SW 1271 (cell line): ENCODE measurements at places on chromosomes 2 and 18.

GRCh38 chr2:41234093-41234492 is 782.2 kb upstream of the SLC8A1 start:
- DNase-seq: no peak

DNA sequence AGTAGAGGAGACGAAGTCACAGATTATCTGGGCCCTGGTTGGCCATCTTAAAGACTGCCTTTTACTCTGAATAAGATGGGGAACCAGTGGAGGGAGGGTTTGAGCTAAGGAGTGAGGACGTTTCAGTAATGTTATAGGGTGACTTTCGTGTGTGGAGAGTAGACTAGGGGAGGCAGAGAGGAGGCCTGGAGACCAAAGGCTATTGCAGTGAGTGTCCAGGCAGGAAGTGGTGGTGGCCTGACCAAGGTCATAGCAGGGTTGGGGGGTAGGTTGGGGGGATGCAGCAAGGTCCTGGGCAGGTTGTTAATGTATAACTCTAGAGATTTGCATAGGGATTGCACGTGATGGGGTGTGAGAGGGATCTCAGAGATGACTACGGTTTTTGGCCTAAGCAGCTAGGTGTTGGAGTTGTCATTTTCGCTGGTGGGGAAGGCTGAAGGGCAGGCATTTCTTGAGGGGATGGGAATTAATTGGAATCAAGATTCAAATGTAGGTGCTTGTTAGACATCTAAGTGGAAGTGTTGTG is 4.9 kb downstream of the CEP192 start:
- no peak for DNase-seq

DNA sequence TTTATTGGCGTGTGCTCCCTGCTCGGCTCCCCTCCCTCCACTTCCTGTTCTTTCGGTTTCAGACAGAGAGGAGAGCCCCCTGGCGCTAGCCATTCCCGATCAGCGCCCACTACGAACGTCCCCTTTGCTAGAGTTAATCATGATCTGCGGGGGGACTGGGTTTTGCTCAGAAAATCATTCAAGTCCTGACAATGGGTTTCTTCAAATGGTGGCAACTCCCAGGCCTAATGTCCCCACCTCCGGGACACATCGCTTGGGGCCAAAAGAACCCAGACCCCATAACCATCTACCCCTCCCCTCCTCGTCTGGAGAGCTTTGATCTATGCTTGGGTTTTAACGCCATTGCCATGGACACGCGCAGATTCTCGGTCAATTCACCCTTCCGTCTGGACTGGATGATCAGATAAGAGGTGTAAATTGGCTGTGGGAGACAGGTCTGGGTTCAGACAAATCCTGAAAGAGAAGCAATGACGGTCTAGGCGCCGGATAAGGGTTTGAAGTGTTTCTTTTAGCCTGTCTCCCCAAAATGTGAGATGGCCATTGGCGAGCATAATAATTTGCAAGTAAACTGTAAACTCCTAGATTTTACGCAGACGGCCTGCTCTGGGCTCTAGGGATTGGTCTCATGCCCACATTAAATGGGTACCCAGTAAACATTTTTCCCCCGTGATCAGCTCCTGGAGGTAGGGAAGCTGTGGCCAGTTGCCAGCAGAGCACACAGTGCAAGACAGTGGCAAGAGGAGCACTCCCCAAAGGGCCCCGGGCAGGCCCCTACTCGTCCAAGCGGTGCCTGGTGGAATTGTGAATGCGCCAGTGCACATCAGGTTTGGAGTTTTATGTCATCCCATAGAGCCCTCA is 4.7 kb downstream of the NRP2 start:
- no peak for DNase-seq

DNA sequence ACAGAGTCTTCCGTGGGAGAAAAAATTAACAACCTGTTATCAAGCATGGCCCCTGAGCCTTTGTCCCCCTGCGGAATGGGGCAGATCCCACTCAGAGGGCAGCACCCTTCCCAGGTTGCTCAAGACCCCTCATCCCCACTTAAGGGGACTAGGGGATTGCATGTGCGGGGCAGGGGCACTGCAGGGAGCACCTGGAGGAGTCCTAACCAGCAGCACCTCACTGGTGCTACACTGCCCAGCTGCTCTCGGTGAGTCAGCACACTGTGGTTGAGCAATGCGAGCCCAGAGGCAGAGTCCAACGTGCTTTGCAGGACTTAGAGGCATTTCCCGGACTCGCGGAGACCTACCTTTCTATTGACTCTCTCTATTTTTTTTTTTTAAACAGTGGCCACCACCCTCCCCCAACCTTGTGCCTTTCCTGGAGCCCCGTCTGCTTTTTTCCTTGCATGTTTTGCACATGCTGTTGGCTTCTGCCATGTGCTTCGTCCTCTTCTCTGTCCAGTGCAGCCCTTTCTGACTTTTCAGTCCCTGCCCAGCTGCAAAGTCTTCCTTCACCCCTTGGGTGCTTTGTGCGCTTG is 74.0 kb downstream of the IL1R2 start:
- DNase-seq: no peak

DNA sequence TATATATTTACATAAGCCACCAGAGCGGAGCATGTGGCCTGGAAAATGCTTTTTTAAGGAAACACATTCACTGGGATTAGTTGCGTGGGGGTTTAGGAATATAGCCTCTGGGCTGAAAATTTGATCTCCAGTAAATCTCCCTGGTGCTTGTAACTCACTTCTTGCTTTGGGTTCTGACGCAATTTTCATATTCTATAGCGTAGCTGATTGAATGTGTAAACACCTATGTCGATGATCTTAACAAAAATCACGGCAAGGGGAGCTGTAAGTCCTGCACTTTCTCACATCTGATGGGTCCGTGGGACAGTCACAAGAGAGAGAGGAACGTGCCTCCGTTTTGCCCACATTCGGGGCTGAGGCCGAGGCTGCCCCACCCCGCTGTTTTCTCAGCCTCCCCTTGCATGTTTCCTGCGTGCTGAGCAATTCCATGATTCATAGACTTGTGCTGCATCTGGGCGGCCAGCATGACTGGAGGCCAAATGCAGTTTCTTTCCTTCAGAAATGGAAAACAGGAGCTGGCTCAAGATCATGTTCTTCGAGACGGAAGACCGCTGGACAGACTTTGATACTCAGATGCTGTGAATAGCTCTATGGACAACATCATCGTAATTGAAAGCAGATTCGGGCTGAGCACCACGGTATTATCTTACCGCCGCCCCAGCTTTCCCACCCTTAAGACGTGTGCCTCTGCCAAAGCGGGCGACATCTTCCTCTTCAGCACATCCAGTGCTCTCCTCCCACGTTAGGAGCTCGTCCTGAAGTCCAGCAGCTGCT is 109.2 kb downstream of the TMEM18 start:
- DNase-seq: no peak

- no peak for DNase-seq
Observed at GRCh38 chr2:50513724-50514123, 518.2 kb downstream of the NRXN1 start.

DNA sequence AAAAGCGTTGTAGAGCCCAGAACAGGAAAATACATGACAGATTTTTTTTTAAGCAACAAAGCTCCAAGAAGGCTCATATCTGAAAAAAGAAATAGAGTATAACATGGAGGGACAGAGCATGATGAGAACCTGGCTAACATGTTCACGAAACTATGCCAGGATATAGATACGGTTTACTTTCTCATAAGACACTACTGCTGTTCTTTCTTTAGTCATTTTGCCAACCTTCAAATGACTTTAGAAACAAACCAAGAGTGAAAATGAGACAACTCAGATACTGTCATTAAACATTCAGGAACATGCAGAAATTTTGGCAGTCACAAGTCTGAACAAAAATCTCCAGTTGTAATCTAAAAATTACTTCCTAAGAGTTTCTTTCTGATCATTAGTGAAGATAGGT is 14.3 kb downstream of the LPIN2 start:
- no peak for DNase-seq

GRCh38 chr2:173401716-173402326 is 47.1 kb downstream of the CDCA7 start:
- no peak for DNase-seq

- no peak for DNase-seq
Observed at GRCh38 chr2:226077841-226078240, 678.3 kb downstream of the NYAP2 start.

- DNase-seq: no peak
Observed at GRCh38 chr2:8676191-8676920, 5.5 kb upstream of the ID2 start.

GRCh38 chr18:62510789-62511188 is 12.0 kb upstream of the ZCCHC2 start:
- DNase-seq: no peak

DNA sequence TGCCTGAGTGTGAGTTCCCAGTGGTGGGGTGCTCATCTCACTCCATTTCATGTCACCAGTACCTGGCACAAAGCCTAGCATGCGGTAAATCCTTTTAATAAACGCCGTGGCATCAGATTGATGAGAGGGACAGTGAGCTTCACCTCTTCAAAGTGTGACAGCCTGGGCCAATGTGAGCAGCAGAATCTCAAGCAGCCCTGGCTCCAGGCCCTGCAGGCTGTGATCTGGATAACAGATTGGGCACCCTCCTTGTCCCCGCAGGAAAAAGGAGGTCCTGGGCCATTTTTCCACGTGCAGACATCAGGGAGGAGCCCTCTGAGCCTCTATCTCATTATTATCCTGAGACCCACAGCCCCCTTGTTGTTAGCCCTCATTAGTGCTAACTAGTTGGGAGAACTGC is 34.8 kb downstream of the TET3 start:
- DNase-seq: no peak

DNA sequence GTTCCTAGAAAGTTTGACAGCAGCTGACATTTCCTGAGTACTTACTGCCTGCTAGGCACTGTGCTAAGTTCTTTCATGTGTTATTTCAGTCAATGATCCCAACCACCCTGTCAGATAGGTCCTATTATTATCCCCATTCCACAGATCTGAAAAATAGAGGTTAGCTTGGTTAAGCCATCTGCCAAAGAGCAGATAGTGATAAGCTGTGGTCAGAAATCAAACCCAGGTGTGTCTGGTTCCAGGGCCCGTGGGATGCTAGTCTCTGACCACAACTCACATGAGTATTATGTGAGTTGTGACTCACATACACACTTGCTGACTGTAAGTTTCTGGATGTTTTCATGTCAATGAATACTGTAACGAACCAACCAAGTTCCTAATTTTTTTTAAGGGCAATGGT is 132.0 kb upstream of the APCDD1 start:
- DNase-seq: no peak

GRCh38 chr18:26536664-26537063 is 11.7 kb downstream of the KCTD1 start:
- no peak for DNase-seq

- no peak for DNase-seq
Observed at GRCh38 chr2:216615298-216616082, 17.7 kb upstream of the IGFBP2 start.

- DNase-seq: no peak
Observed at GRCh38 chr2:155574941-155575340, 757.6 kb downstream of the NR4A2 start.

- no peak for DNase-seq
Observed at GRCh38 chr18:32122039-32122438, 30.4 kb downstream of the RNF138 start.

DNA sequence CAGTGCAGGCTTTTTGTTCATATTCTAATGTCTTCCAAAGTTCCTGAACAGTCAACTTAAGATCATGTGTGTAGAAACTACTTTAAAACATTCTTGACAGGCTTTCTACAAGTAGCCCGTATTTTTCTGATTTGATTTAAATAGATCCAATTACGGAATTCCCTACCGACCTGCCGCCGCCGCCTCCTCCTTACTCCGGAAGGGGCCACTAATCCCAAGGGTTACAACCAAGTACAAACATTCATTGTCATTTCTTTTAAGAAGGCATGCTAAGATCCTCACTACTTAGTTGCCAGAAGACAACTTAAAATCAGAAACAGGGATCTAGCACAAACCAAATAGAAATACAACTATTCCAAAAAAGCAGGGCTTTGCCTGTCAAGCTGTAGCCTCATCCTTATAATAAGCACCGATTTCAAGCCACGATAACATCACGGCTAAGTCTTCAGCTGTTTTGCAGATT is 784 bp downstream of the WDR33 start:
- no peak for DNase-seq

DNA sequence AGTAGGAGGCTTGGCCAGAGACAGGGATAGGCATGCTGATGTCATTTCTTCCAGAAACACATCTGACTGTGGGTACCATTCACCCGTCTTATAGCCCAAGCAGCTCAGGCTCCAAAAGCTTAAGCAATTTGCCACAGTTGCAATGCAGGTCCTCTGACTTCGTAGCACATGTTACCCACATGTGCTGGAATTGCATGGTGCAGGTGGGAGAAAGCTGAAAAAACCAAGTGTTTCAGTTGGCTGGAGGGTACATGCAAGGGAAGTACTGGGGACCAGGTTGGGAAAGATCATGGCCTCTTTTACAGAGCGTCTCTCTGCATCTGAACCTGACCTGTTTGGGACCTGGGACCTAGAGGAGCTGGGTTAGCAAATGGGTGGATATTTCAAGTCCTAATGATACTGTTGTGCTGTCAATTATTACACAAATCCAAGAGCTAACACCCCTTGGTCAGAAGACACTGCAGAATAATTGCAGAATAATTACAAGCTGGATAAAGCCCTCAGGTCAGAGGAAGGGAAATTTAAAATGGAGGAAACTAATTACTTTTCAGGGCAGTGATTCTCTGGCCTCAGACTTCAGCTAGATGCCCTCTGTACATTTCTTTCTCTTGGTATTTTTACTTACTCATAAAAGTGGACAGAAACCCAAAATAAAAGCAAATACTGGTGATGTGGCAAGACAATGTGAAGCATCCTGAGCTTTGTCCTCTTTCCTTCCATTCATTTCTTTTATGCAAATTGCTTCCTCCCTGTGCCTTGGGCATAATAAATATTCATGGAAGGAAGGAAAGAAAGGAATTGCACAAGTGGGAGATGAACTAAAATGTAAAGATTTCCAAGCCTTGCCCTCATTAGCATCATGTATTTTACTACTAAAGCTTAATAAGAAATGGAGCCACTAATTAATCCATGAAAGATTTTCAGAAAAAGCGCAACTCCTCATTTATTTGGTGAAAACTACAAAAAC is 45.6 kb upstream of the TTC39C start:
- DNase-seq: no peak

- DNase-seq: no peak
Observed at GRCh38 chr2:151103551-151103950, 158.1 kb downstream of the RBM43 start.

- peak; percentile 39 for DNase-seq
Observed at GRCh38 chr2:239934571-239935171, 90.5 kb downstream of the NDUFA10 start.

GRCh38 chr2:234690569-234691213 is 193.8 kb upstream of the ARL4C start:
- DNase-seq: no peak

DNA sequence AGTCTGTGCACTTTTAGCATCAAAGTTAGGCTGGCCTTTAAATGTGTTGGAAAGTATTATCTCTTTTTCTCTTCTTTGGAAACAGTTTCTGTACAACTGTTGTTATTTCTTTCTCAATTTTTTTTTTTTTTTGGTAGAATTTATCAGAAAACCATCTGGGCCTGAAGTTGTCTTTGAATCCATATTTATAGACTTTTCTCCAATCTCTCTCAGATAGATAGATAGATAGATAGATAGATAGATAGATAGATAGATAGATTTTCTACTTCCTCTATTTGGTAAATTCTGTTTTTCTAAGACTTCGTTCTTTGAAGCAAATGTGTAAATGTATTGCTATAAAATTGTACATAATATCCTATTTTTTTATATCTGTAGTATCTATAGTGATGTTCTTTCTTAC is 17.5 kb downstream of the DNAJC10 start:
- DNase-seq: no peak
